ENCODE measurements at places on chromosomes 4 and X.

DNA sequence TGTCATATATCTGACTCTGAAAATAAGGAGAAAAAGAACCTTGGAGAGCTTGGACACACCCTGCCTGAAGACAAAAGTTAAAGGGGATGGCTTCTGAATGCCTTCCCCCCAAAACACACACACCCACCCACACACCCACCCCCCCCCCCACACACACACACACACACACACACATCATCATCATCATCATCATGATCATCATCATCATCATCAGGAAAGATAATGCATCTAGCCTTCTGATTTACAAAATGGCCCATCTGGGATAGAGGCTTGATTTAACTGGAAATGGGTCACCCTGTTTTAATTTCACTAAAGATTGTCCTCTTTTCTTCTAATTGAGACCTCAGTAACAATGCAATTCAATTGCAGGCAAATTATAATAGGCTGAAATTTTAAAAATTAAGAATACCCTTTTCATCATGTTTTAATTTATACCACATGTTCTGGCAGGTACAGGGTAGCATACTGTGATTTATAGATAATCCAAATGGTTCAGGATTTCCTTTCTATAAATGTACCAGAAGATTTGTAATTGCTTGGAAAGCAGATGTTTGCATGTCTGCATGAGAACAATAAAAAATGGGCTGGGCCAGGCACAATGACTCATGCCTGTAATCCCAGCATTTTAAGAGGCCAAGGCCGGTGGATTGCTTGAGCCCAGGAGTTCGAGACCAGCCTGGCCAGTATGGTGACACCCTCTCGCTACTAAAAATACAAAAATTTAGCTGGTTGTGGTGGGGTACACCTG is 56.5 kb downstream of the TRIM2 start:
- no peak for DNase-seq

DNA sequence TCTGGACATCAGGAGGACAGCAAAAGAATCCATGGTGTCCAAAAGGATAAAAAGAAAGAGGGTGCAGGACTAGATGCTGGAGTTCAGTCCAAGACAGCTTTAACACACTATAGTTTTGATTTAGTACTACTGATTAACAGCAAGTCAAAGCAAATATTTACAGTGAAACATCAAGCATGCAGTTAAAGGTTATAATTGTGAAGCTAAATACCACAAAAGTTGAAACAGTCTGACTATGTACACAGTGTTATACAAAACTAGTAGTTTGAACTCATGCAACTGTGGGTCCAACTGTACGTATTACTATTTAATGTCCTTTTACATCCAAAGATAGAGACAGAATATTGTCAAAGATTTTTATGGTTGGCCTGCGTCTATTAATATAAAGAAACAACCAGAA is 57.6 kb downstream of the CHIC2 start:
- no peak for DNase-seq

DNA sequence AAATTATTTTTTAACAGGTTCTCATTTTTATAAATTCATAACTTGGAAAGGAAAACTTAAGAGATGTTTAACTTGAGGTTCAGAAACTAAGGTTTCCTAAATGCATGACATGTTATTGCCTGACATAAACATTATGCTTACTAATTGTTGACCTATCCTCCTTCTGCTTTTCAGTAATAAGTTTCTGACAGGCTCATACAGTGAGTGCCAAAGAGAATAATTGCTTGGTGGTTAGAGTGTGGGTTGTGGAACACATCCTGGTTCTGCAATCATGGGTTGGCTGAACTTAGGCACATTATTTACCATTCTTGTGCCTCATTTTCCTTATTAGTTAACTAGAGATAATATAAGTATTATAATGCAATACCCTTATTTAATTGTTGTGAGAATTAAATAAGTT is 56.5 kb downstream of the BMPR1B start:
- no peak for DNase-seq

- peak; percentile 12 for DNase-seq
Observed at GRCh38 chrX:49754233-49754857, 58.6 kb upstream of the PAGE1 start.

- no peak for DNase-seq
Observed at GRCh38 chr4:23897564-23898109, 7.8 kb upstream of the PPARGC1A start.

DNA sequence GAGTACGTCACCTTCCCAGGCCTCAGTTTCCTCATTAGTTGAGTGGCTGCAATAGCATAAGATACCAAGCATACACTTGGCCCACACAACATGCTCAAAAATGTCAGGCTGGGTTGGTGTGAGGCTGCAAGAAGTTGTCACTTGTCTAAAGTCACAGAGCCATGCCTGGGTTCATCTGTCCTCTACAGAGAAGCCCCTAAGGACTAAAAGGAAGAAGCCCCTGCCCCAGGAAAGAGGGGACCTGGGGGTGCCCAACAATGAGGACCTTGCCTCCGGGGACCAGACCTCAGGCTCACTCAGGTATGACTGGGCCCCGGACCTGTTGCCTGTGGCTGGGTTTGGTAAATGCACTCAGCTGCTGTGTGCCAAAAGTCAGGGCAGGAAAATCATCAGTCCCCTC is 82.7 kb downstream of the CRMP1 start:
- no peak for DNase-seq

GRCh38 chr4:118035309-118035708 is 1.0 kb downstream of the NDST3 start:
- DNase-seq: no peak

GRCh38 chr4:184732126-184732525 is 1.8 kb downstream of the CENPU start:
- DNase-seq: no peak

DNA sequence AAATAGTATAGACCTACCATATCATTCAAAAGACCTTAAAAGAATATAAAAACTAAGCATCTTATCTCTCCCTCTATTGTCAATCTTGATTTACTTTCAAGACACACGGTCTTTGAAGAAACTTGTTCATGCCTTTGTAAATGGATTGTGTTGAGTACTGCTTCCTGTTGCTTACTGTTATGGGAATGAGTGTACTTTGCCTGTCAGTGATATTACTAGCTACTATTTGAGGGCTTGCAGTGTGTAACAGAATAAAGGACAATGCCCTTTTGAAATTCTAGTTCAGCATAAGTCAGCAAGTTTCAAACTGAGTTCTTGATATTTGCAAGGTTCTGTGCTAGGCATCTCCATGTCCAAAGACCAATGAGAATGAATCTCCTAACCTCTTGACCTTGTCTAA is 36.0 kb downstream of the CDKL5 start:
- no peak for DNase-seq

- peak; percentile 6 for DNase-seq
Observed at GRCh38 chrX:148784856-148785255, 284.4 kb downstream of the AFF2 start.

- peak; percentile 86 for DNase-seq
Observed at GRCh38 chr4:8320386-8320750, 50.8 kb downstream of the HTRA3 start.

DNA sequence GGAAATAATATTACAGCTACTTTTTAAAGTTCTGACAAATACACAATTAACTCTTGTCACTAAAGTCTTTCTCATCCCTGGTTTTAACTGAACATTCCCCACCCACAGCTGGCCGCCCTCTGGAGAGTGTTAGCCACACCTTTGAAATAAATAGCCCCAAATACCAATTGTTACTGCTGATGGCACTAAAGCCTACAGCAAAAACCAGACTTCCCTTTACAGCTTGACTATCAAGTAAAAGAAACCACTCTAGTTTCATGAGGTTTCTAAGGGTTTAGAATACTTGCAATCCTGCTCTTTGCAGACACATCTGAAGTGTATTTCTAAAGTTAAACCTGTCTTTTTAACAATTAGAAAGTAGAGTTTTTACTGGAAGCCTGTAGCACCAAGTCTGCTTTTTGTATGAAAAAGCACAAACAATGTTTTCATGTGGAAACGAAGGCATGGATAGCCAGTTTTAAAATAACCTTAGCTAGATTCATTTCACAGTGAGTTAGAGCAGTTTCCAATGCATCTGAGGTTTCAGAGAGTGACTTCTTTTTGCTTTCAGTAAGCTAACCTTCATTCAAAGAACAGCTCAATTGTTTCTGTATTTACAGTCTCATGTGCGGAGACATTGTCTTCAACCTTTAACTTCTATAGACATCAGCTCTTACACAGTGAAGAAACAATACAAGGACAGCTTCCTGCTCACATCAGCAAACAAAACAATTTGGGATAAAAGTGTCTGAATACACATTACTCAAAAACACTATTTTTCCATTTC is 164.8 kb upstream of the VEGFC start:
- no peak for DNase-seq

DNA sequence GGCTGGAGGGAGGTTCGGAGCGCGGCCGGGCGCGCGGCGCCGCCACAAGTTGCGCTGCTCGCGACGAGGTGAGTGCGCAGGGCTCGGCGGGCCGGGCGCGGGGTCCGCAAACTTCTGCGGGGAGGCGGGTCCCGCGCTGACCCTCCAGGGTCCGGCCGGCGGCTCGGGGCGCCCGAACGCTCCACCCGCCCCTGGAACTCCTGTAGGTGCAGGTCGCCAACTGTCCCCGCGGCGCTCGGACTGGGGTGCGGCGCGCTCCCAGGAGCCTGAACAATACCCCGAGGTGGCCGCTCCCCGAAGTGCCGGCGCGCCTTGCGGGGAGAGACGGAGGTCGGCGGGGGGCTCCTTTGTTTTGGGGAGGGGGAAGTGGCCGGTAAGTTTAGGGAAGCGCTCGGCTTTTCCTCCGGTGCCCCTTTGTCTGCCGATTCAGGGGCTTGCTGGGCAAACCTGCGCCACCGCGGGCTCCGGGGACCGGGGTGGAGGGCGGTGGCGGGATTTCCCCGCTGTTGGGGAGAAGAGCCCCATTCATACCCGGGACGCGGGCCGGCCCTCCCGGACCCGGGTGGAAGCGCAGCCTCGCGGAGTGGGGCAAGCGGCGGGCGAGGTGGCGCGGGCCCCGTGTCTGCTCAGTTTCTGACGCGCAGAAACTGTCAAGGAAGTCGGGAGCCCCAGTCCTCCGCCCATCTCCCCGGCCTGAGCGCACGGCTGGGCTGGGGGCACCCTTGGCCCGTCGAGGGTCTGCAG is 694 bp downstream of the TBL1X start:
- peak; percentile 83 for DNase-seq

DNA sequence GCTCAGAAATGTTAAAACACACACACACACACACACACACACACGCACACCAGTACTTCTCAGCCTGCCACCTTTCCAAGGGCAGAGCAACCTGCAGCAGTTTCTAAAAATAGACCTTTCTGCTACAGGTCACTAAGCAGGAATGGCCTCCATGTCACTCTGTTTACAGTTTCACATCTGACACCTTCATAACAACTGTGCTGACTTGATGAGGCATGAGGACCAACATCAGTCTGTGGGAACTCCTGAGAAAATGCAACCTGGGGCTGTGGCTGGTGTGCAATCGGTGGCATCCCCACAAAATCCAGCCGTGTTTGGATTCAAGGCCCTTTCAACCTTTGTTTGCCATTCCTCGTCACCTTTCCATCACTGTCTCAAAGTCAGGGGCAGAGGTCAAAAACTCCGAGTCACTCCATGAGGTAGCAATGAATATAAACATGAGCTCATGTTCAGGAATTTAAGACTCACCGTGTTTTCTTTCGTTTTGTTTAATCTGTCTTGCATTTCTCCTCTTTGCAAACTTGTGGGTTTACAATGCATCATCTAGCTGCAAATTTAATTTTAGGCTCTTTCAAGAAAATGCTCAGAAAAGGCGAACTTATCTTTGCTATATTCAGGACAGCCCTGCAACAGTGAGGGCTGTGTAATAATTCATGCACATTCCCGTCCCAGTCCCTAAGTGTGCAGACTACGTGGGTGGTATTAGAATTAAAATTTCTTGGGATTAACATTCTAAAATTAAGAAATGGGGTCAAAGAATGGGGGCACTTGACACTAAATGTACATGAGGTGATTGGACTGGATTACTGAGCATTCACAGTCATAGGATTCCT is 135.3 kb downstream of the SHROOM3 start:
- DNase-seq: no peak

DNA sequence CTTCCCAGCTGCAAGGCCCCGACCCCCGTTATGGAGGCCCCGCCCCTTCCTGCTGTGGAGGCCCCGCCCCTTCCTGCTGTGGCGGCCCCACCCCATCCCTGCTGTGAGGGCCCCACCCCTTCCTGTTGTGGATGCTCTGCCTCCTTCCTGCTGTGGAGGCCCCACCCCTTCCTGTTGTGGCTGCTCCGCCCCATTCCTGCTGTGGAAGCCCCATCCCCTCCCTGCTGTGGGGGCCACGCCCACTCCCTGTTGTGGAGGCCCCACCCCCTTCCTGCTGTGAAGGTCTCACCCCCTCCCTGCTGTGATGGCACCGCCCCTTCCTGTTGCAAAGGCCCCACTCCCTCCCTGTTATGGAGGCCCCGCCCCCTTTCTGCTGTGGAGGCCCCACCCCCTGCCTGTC is 104.9 kb upstream of the PSAPL1 start:
- DNase-seq: peak; percentile 90

- no peak for DNase-seq
Observed at GRCh38 chr4:152999346-153000075, 63.4 kb downstream of the FHDC1 start.

DNA sequence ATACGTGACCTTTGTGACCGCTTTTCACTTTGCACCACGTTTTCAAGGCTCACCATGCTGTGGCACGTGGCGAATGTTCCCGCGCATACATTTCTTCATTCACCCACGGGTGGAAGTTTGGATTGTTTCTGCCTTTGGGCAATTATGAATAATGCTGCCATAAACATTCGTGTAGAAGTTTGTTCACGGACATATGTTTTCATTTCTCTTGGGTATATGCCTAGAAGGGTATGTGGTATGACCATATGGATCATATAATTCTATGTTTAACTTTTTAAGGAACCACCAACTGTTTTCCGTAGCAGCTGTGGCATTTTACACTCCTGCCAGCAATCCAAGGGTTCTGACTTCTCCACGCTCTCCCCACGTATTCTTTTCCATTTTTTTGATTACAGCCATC is 60.9 kb upstream of the MXD4 start:
- no peak for DNase-seq

GRCh38 chrX:65331371-65331770 is 203.2 kb downstream of the LAS1L start:
- no peak for DNase-seq
